ENCODE measurements at places on chromosomes 1 and 21.
A peak's percentile ranks its signal among the peaks of the same experiment; 100 is the strongest.

DNA sequence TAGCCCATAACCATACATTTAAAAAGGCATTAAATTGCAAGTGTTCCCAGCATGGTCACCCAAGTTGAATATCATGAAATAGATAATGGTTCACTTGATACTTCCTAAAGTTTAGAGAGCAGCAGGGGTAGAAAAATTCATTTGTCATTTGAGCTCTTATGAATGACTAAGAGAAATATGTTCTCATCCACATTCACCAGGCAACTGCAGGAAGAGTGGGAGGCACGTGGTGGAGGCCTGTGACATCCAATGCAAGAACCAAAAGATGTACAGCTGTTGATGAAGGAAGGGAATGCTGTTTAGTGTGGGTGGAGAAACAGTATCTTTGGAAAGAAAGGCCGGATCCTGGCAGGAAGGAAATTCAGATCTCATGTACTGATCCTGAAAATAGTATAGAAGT, 473.1 kb downstream of the ADGRL2 start:
- no peak for DNase-seq

DNA sequence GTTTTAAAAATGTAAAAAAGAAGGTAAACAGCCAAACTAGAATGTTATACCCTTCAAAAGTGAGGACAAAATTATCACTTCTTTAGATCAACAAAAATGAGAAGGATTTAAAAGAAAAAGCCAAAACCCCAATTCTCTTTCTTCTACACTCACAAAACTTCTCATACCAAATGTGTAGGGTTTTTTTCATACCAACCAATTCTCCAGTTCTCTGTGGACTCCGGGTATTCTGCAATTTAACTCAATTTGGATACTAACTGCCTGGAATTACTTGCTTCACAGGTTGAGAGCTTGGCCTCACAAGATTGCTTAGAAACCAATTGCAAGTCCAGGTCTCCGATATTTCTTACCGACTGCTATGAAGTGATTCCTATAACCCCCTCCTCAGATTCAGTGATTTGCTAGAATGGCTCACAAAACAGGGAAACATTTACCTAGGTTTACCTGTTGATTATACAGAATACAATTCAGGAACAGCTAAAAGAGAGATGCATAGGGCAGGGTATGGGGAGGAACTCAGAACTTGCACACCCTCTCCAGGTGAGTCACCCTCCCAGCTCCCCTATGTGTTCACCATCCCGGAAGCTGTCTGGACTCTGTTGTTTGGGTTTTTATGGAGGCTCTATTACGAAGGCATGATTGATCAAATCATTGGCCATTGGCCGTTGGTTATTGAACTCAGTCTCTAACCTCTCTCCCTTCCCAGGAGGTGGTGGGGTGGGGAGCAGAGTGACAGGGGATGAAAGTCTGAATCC, 67.1 kb downstream of the CAMTA1 start:
- DNase-seq = no peak

GRCh38 chr1:56084246-56084645, 495.1 kb downstream of the PLPP3 start:
- no peak for DNase-seq

DNA sequence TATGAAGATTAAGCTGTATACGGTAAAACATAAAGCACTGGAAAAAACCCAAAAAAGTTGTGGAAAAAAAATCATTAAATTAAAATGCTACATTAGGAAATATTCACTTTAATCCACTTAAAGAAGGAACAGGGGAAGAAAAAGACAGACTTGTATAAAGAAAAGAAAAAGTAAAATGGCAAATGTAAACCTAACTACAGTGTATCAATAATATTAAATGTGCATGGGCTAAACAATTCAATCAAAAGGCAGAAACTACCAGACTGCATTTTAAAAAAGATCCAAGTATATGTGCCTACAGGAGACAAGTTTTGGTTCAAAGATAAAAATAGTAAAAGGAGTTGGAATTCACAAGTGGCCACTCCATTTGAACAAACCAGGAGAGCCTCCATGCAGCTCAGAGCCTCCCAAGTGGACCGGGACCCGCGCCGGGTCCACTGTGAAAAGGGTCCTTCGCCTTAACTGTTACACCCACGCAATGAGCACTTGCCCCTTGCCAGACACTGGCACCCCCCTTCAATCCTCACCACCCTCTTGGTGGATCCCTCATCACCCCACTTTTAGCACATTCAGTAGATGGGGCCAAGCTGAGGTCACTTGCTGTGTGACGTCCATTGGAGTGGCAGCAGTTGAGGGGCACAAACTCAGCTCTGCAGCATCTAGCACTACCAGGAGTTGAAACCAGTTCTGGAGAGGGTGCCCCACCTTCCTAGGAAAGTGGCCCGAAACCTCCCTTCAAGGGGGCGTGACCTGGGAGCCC, 898 bp downstream of the C1orf174 start:
- no peak for DNase-seq

DNA sequence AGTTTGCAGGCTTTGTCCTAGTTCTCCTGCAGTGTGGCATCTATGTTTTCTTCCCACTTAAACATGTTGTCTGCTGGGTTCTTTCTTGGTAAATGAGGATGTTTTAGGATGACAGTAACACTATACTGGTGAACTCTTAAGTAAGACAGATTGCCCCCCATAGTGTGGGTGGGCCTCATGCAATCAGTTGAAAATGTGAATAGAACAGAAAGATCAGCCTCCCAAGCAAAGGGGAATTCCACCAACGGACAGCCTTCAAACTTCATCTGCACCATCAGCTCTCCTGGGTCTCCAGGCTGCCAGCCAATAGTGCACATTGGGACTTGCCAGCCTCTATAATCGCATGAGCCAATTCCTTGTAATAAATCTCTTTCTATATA, 10.7 kb upstream of the TARBP1 start:
- DNase-seq = no peak

DNA sequence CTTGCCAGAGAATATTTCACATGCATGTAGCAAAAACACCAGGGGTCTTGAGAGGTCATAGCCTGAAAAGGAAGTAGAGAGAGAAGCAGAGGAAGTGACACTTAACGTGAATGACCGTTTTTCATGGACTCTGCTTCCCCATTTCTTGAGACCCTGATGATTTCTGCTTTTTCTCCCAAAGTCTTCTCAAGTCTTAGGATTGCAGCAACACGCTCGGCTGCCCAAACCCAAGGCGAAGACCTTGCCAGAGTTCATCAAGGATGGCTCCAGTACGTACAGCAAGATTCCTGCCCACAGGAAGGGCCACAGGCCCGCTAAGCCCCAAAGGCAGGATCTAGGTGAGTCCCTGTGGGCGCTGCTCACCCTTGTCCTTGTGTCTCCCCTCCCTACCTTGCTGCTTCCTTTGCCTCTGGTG, 12.8 kb downstream of the THEMIS2 start:
- no peak for DNase-seq

DNA sequence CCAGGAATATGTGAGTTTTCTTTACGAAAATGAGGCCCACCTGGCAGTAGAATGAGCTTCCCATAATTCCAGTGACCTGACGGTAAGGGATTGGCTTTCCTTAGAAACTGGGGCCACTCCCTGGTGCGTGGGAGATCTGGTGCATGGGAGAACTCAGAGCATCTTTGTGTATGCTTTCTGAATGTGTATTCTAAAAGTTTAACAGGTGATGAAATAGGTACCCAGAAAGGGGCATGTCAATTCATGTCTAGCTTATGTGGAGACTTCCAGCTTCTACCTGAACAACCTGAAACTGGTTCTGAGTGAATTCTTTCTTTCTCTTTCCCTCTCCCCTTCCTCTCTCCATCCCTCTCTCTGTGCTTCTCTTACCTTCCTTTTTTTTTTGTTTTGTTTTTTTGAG, 15.2 kb upstream of the FCRLA start:
- DNase-seq = no peak

DNA sequence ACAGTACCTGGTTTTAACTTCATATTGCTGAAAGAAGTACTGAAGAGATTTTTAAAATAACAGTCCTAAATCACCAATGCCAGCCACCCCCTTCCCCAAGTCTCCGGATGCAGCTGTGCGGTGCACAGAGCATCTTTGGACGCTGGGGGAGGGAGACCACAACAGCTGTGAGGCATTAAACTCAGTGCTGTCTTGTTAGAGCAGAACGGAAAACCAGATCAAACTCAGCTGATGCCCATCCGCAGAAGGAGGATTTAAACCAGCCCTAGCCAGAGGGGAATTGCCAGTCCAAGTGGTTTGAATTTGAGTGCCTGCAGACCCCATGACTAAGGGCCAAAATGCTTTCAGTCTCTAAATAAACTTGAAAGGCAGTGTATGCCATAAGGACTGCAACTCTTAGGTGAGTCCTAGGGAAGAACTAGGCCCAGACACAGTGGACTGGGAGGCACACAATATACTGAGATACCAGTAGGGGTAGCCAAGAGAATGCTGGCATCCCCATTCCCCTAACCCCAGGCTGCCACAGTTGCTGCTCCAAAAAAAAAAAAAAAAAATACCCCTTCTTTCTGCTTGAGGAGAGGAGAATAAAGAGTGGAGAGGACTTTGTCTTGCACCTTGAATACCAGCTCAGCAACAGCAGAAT, 576.2 kb downstream of the NEGR1 start:
- no peak for DNase-seq

GRCh38 chr1:227885648-227886502, 61.9 kb downstream of the WNT9A start:
- no peak for DNase-seq

DNA sequence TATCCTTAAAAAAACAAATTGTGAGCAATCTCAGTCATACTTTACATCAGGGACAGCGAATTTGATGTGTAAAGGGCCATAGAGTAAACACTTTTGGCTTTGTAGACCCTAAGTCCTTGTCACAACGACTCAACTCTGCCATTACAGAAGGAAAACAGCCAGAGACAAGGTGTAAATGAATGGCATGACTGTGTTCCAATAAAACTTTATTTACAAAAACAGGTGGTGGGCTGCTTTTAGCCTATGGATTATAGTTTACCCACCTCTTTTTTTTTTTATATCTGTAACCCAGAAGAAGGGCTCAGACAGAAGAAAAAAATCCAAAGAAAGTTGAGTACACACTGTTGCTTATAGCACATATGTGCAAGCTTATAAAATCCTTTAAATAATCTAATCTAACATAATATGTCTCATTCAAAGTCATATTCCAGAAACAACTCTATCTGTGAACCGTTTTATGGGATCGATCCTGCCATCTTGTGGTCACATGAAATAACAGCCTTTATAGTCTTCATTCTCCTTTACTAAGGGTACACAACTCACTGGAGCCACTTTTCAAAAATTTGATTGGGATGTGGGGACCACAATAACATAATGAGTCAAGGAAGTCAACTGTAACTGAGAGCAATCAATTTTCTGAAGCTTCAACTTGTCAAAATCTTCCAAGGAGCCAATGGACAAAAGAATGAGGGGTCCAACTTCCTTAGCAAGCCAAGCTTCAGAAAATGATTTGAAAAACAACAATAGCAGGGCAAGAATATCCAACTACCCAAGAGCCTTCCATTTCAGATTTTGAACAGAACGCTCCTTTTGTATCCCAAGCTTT, 142.2 kb upstream of the KRTAP19-8 start:
- peak; percentile 65 for DNase-seq

DNA sequence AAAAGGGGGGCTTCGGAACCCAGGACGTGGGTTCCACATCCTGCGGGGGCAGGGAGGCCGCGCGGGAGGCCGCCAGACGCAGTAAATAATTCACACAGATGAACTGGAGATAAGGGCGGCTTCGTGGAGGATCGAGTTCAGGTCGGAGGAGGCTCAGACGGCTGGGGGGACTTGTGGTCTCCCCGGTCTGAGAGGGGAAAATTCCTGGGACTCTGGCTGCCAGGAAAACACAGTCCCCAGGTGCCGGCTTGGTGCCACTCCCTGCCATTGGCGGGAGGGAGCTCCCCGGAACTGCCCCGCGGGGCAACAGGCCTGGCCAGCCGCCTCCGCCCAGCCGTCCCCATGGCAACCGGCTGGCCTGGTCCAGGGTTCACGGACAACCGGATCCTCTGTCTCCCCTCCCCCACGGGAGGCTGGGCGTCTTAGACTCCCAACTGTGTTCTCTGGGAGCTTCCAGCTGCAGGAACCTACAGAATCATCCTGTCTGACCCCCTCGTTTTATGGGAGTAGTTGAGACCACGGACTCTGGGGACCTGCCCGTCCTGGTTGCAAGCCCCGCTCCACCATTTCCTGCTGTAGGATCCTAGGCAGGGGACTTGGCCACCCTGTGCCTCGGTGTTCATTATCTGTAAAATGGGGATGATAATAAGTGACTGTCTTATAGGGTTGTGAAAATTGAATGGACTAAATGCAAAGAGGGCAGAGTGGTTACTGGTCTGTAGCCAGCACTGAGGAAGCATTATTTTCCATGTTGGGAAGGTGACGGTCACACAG, 9.6 kb downstream of the CAMK2N1 start:
- DNase-seq = no peak

DNA sequence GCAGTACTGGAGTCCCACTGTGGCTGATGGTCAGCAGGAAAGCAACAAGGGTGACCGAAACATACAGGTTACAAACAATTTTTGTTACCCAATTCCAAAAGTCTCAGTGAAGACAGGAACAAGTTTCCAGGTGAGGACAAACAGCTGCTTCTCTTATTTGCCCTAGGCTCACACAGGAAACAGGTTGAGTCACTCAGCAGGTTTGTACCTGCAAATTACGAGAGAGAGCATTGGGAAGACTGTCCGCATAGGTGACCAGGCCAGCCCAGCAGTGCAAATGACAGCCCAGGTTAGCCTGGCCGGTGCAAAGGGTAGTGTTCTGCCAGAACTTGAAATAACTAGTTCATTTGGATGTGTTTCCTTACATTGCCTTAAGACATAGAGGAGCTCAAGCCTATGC, 40.0 kb upstream of the DSCAM start:
- DNase-seq = no peak

DNA sequence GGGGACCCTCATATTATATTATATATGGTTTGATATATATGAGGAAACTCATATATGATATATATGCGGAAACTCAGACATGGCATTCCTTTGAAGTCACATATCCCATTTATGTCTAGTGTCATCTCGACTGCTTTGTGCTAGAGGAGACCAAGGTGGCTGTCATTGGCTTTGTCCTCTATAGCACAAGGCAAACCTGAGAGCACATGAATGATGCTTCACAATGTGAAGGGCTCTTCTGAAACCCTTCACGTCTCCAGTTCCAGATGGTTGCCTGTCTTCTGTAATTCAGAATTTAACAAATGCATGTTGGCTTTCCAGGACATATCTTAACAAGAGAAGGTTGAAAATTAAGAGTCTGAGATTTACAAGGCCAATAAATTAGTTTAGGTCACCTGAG, 303.6 kb downstream of the BARHL2 start:
- DNase-seq = no peak

GRCh38 chr1:38466487-38466886, 393.1 kb downstream of the RRAGC start:
- DNase-seq = no peak

GRCh38 chr1:205665201-205666045, 14.9 kb downstream of the SLC45A3 start:
- no peak for DNase-seq

- no peak for DNase-seq
Observed at GRCh38 chr21:38773099-38774061, 32.3 kb upstream of the ETS2 start.

DNA sequence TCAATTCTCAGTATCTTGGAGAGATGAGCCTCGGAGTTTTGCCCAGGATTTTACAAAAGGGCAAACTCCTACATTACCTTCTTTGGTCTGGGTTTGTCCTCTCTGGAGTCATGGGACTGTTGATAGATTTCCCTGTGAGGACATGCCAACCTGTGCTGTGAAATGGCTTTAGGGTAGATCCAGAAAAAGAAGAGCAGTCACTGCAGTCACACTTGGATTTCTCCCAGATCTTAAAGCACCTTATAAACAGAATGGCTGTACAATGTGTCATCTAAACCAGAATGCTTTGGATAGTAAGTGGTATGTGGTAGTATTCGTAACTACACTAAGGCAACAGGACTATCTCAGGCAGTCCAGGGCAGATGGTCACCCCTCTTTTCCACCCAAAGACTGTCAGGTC, 1.9 kb upstream of the CSRP1 start:
- DNase-seq = no peak
